ENCODE measurements at places on chromosomes 7 and 10. TPM values are rescaled to one million over a fixed set of nuclear protein-coding genes. Genes with fewer than 3 reads are reported as not detected.

PRKAR1B gene
- total RNA-seq: 8.1 TPM

NAPEPLD gene
- 17.4 TPM for total RNA-seq

TMEM184A gene
- not detected for total RNA-seq

ZNF277 gene
- total RNA-seq: 20.2 TPM

PHTF2 gene
- total RNA-seq: 23.0 TPM

DNA sequence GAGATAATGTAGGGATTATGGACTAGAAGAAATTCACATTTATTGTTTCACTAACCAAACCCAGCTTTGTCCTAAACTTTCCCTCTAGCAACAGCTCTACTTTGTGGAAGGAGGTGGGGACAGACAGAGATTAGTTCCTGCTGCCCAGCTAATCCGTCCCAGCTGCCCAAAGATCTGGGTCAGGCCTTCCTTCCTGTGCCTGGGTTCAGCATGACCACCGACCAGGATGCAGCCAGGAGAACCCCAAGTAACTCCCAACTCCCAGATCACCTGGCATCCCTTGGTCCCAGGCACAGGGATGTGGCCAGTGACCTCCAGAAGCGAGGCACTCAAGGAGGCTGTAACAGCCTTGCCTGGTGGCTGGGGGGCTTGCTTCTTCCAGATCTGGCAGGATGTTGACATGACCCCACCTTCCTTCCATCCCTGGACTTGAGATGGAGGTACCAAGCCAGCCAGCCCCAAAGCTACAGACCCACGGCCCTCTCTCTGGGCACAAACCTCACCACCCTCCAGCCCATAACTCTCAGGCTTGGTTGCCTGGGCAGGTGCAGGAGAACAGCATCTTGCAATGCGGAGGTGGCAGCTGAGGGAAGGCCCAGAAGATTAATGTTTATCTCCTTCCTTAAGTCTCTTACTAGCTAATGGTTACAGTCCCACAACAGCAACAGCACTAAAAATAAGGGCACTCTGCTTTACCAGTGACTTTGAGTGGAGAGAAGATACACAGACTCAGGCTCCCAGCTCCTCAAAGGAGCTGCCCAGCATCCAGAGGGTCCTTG is 11.1 kb downstream of the CAMK2G start:
- H3K27me3 ChIP-seq: no peaks in the 10 kb centered on the region
- H3K27ac ChIP-seq: no peak overlapping the region
- H3K4me3 ChIP-seq: no peak overlapping the region

DNA sequence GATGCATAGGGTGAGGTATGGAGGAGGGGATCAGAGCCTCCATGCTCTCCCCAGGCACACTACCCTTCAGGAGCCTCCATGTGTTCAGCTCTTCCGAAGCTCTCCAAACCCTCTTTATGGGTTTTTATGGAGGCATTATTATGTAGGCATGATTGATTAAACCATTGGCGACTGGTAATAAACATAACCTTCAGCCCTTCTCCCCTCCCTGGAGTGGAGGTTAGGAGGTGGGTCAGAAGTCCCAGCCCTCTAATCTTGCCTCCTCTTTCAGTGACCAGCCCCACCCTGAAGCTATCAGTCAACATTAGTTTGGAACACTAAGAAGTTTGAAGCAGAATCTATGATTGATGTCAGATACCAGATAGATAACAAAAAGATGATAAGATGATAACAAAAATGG is 23.3 kb downstream of the CAPZA2 start:
- H3K4me3 ChIP-seq: no peak overlapping the region
- H3K27ac ChIP-seq: no peak overlapping the region
- H3K36me3 ChIP-seq: peaks cover 18% of the 10 kb centered on the region
- DNase-seq: no peak
- H3K4me1 ChIP-seq: no peaks in the 10 kb centered on the region

DNA sequence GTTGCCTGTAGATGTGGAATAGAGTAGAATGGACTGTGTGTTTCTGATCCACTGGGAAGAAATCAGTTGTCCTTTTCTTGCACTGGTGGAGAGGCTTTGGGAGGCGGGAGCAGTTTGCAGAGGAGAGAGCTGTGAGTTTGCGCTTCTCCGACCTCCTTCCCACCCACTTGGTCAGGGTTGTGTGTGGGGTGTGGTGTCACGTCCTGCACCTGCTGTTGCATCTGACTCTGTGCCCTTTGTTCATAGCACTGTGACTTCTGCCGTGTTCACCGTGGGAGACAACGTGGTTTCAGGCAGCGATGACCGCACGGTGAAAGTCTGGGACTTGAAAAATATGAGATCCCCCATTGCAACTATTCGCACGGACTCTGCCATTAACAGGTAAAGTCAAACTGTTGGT is 67.8 kb downstream of the WDR37 start:
- DNase-seq: no peak
- peaks cover 29% of the 10 kb centered on the region for H3K36me3 ChIP-seq
- peaks cover 37% of the 10 kb centered on the region for H3K4me1 ChIP-seq

DNA sequence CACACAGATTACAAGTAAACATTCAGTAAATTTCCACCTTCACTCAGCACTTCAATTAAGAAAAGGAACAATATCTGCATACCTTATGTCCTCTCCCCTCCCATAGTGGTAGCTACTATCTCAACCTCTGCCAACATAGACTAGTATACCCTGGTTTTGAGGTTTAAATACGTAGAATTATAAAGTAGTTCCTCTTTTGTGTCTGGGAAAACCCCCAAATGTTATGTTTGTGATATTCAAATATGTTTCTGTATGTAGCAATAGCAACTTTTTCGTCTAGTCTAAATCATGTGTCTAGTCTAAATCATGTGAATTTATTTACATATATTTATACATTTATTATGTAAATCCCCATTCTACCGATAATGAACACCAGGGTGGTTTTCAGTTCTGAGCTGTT is 13.2 kb upstream of the CAMK2B start:
- peaks cover 21% of the 10 kb centered on the region for H3K27me3 ChIP-seq
- no peak for DNase-seq
- H3K4me3 ChIP-seq: no peak overlapping the region
- H3K4me1 ChIP-seq: no peaks in the 10 kb centered on the region

DNA sequence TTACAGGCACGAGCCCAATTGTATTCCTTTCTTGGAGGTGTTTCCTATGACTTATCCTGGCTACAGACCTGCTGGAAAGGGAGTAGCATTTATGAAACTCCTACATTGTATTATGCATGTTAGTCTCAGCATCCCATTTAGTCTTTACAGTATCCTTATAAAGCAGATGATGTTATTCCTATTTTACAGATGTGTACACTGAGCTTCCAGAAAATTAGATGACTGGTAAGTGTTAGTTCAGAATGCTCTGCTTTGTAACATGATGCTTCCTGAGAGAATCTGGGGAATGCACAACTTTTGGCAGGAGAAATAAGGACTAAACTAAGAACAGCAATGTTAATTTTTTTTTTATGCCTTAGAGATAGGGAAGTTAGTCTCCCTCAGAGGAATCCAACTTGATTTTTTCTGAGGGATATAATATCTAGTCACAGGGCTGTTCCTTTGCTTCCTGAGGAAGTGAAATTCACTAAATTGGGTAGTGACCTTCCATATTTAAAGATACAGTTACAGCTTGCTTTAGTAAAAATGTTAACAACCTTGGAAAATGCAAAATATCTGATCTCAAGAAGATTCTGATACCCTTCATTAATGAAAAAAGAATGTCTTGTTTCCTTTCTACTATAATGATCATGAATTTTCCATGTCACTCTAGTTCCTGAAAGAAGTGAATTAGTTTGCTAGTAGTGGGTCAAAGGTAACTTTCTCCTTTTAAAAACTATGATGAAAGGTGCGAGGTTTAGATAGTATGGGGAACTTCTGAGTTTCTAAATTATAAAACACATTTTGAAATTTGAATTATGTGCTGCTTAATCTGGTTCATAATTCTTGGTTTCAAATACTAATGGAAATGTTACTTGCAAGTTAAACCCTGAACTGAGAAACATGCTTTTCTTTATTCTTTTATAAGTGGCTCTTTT is 194.0 kb upstream of the PRPS1L1 start:
- DNase-seq: no peak
- H3K4me3 ChIP-seq: no peak overlapping the region
- no peak overlapping the region for H3K27ac ChIP-seq
- no peaks in the 10 kb centered on the region for H3K4me1 ChIP-seq

GRCh38 chr7:28329661-28330363 is 82.5 kb upstream of the CREB5 start:
- no peaks in the 10 kb centered on the region for H3K4me1 ChIP-seq
- H3K27ac ChIP-seq: no peak overlapping the region
- no peak overlapping the region for H3K4me3 ChIP-seq
- DNase-seq: no peak
- H3K27me3 ChIP-seq: no peaks in the 10 kb centered on the region

- H3K4me1 ChIP-seq: peaks cover 31% of the 10 kb centered on the region
- H3K4me3 ChIP-seq: no peak overlapping the region
- no peaks in the 10 kb centered on the region for H3K27me3 ChIP-seq
- H3K27ac ChIP-seq: peak overlapping the region; percentile 24
- DNase-seq: no peak
- H3K36me3 ChIP-seq: peaks cover 4% of the 10 kb centered on the region
These were observed 189.7 kb downstream of the TMEM26 start for GRCh38 chr10:61263518-61263917.

DNA sequence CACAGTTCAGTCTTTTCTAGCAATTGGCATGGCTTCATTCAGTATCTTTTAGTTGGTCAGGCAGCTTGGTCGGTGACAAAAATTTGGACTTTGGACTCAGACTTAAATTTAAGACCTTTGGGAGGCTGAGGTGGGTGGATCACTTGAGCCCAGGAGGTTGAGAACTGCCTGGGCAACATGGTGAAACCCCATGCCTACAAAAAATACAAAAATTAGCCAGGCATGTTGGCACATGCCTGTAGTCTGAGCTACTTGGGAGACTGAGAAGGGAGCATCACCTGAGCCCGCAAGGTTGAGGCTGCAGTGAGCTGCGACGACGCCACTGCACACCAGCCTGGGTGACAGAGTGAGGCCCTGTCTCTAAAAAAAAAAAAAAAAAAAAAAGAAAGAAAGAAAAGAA is 19.5 kb upstream of the ITPRID1 start:
- H3K4me1 ChIP-seq: peaks cover 17% of the 10 kb centered on the region
- DNase-seq: no peak
- H3K36me3 ChIP-seq: no peaks in the 10 kb centered on the region

GRCh38 chr10:74432841-74433594 is 282.0 kb downstream of the ADK start:
- no peaks in the 10 kb centered on the region for H3K36me3 ChIP-seq
- no peak overlapping the region for H3K27ac ChIP-seq
- no peak for DNase-seq
- no peak overlapping the region for H3K4me3 ChIP-seq
- H3K4me1 ChIP-seq: no peaks in the 10 kb centered on the region

GRCh38 chr10:80580638-80581468 is 43.2 kb downstream of the SH2D4B start:
- DNase-seq: no peak
- H3K4me3 ChIP-seq: no peak overlapping the region
- no peaks in the 10 kb centered on the region for H3K36me3 ChIP-seq
- peaks cover 3% of the 10 kb centered on the region for H3K27me3 ChIP-seq
- H3K4me1 ChIP-seq: peaks cover 14% of the 10 kb centered on the region
- no peak overlapping the region for H3K27ac ChIP-seq

- no peak overlapping the region for H3K4me3 ChIP-seq
- peaks cover 3% of the 10 kb centered on the region for H3K4me1 ChIP-seq
- H3K36me3 ChIP-seq: no peaks in the 10 kb centered on the region
- no peaks in the 10 kb centered on the region for H3K27me3 ChIP-seq
- H3K27ac ChIP-seq: no peak overlapping the region
These were observed 268.3 kb downstream of the TWIST1 start for GRCh38 chr7:18849130-18849529.

DNA sequence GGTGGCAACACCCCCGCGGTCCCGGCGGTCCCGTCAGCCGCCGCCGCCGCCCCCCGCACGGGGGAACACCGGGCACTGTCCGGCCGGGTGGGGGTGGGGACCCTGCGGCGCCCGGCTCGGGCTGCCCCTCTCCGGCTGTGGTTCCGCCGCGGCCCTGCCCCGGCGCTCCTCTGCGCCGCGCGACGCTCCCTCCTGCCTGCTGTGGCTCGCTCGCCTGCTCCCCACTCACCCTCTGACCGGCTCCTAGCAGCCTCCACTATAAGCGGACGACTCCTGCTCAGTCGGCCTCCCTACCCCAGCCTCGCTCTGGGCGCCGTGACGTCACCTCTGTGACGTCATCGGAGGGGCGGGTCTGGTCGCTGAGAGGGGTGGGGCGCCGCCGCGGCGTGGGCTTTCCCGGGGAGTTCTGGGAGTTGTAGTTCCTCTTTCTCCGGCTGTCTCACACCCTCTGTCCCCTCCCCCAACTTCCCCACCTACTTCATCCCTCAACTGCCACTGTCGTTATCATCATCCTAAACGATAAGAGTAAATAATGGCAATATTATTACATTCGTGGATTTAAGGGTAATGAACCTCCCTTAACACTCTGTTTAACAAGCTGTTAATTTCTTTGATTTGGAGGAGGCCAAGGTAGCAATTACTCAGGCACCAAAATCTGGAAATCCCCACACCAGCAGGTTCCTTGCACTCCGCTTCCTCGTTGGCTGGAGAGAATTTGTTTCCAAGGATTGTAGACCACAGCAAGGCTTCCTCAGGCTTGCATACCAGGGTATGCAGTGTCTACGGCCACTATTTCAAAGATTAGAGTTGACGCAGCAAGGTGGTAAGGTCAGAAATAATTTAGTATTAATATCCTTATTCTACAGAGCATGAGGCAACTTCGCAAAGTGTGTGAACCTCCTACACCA is at the start of gene UBE2H:
UBE2H (minus strand) TSS at position 308 of the 908 bp plus-strand sequence. CDS start 405 bp downstream, outside the sequence.
- no peaks in the 10 kb centered on the region for H3K36me3 ChIP-seq
- H3K4me1 ChIP-seq: peaks cover 14% of the 10 kb centered on the region
- H3K4me3 ChIP-seq: peak within 1 kb of the TSS; percentile 95
- H3K27me3 ChIP-seq: no peaks in the 10 kb centered on the region

GRCh38 chr7:112358513-112358912 is 91.7 kb upstream of the IFRD1 start:
- DNase-seq: no peak
- no peaks in the 10 kb centered on the region for H3K36me3 ChIP-seq
- no peak overlapping the region for H3K27ac ChIP-seq
- no peaks in the 10 kb centered on the region for H3K27me3 ChIP-seq
- H3K4me1 ChIP-seq: peaks cover 10% of the 10 kb centered on the region

GRCh38 chr10:132162590-132163277 is 24.0 kb upstream of the DPYSL4 start:
- H3K36me3 ChIP-seq: no peaks in the 10 kb centered on the region
- DNase-seq: no peak
- peaks cover 12% of the 10 kb centered on the region for H3K4me1 ChIP-seq
- peaks cover 4% of the 10 kb centered on the region for H3K27me3 ChIP-seq
- H3K27ac ChIP-seq: no peak overlapping the region

DNA sequence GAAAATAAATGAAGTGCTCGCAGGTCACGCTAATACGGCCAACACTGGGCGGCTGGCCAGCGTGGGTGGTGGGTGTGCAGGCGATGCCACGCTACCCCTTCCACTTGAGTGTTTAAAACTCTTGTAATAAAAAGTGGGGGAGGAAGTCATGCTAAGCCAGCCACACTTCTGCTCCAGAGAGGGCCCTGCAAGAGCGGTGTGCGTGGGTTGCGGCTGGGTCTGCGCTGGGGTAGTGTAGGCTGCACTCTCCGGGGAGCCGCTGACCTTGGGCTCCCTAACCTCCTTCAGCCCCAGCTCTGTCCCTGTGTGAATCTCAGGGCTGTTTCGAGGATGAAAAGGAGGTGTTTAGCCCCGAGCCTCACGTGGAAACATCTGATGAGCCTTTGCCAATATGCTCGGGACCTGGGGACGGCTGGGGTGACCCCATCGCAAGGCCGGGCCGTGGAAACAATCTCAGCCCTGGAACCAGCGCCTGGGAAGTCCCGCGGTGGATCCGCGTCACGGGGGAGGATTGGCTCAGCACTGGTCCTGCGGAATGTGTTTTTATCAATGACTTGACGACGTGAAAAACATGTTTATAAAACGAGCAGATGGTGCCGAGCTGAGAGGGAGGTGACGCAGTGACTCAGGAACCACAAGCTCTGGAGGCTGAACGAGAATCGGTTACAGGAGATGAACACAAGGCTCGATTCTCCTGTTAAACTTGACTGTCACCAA is 278.5 kb downstream of the DNAJB6 start:
- H3K4me1 ChIP-seq: peaks cover 3% of the 10 kb centered on the region
- H3K4me3 ChIP-seq: no peak overlapping the region
- H3K36me3 ChIP-seq: peaks cover 21% of the 10 kb centered on the region
- peak overlapping the region; percentile 75 for H3K27ac ChIP-seq
- no peak for DNase-seq

All from neural crest cell (in vitro differentiated cells).